ENCODE measurements at places on chromosomes 2 and 18.

GRCh38 chr2:218892693-218893348, 12.2 kb downstream of the WNT10A start:
- DNase-seq: peak; percentile 15

GRCh38 chr2:158692372-158693103, 102.6 kb upstream of the DAPL1 start:
- no peak for DNase-seq

GRCh38 chr2:179307616-179308371, 43.2 kb upstream of the SESTD1 start:
- no peak for DNase-seq

- peak; percentile 7 for DNase-seq
Measured at GRCh38 chr2:157572725-157573124, 55.9 kb downstream of the ACVR1C start.

DNA sequence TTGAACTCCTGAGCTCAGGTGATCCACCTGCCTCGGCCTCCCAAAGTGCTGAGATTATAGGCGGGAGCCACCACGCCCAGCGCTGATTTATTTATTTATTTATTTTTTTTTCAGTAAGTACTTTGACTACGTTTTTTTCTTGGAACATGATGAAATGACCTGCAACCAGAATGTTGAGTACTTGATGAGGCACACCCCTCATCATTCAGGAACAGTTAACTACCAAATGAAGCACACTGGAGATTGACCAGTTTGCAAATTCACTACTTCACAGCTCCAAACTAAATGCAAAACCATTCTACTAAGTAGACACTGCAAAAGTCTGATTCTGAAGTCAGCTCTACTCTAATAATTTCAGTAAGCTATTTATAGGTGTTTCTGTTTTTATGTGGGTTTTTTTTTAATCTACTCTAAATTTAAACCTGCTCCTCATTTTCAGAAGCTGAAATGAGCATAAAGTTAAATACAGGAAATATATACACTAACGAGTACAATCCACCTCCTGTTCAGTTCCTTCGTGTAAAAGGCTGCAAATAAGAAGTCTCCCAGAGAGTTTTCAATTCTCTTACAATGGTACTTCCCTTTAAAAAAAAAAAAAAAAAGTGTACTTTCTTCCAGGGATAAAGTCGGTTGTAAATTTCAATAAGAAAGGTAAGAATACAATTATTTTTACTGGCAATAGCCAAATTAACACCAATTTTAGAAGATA, 1.4 kb downstream of the GFPT1 start:
- DNase-seq: no peak

DNA sequence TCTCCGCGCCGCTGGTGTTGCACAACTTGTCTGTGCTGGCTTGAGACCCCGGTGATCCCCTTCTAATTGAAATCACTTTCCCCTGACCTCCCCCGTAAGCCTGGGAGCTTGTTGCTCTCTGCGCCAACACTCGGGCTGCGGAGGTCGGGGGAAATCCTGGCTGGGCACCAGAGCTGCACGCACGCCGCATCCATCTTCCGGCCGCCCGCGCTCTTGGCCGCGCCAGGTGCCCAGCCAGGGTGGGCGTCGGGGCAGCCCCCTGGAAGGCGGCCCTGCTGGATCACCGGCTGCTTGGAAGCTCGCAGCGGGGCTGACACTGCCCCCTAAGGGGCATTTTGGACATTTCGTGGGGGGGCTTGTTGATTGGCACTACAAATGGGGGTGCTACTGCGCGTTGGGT, 280.3 kb upstream of the SKOR2 start:
- no peak for DNase-seq

GRCh38 chr2:240819858-240820606, at the start of gene KIF1A:
Gene KIF1A (minus strand): TSS chr2:240820219. CDS start chr2:240797752, 22,467 bp downstream.
- no peak for DNase-seq

DNA sequence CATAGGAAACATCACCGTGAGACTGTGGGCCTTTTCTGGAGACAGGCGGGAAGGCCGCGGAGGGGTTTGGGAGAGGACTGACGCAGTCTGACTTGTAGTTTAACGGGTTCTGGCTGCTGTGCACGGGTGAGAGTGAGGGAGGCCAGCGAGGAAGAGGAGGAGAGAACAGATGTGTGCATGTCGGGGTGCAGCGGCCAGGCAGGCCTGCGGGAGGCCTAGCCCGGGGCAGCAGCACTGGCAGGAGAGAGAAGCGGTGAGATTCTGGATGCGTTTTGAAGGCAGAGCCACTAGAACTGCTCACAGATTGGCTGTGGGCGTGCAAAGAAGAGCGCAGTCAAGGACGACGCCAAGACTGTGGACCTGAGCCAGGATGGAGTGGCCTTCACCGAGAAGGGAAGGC, 53.9 kb downstream of the PTGR3 start:
- DNase-seq: no peak
